Posterior vena cava (tissue), 2 donors: ENCODE measurements at places on chromosomes 5 and 9. TPM values are rescaled to one million over a fixed set of nuclear protein-coding genes. Genes with fewer than 3 reads are reported as not detected.

DNA sequence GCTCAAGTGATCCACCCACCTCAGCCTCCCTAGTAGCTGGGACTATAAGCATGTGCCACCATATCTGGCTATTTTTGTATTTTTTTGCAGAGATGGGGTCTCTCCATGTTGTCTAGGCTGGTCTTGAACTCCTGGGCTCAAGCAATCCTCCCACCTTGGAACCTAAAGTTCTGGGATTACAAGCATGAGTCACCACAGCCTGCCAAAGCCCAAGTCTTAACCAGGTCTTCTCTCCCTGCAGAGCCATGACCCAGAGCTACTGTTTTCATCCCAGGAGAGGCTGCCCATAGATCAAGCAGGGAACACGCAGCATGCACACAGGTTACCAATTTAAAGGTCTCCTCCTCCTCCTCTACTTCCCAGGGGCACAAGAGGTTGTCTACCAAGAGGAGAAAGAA, 29.7 kb downstream of the PCDHGC5 start:
- DNase-seq, result no peak

The PIP5KL1 gene
- 1.3 TPM for total RNA-seq

The WDR38 gene
- total RNA-seq, result not detected

The FAM78A gene
- 4.1 TPM for total RNA-seq

- DNase-seq, result no peak
These were observed 66.2 kb downstream of the MROH2B start for GRCh38 chr5:41004931-41005330.

The PIGO gene
- 15.3 TPM for total RNA-seq
